Renal cortex interstitium (tissue), 15 donors: ENCODE measurements at places on chromosomes 7 and 10. TPM values are rescaled to one million over a fixed set of nuclear protein-coding genes. Genes with fewer than 3 reads are reported as not detected.

The SEM1 gene
- polyA plus RNA-seq, result 166 TPM

GRCh38 chr7:142939226-142939910 lies at the start of gene LLCFC1:
Gene LLCFC1, plus strand, starts transcription at chr7:142939484. Its CDS starts 138 bp downstream, at chr7:142939622.
- no peak for DNase-seq

DNA sequence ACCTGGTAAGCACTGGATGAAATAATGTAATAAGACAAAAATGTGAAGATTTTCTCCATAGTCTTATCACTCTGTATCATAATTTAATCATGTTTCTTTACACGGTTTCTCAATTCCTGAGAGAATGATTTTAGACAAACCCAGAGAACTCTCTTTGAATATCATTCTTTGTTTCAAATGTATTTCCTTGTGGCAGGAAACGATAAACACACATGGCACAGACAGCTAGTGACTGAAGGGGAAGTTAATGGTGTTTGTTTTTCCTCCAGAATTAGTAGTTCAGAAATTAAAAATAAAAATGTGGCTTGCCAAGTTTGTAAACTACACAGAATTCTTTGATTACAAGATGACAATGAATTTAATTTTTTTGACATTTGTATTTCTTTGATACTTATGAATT lies 163.7 kb upstream of the PRPS1L1 start:
- no peak for DNase-seq

DNA sequence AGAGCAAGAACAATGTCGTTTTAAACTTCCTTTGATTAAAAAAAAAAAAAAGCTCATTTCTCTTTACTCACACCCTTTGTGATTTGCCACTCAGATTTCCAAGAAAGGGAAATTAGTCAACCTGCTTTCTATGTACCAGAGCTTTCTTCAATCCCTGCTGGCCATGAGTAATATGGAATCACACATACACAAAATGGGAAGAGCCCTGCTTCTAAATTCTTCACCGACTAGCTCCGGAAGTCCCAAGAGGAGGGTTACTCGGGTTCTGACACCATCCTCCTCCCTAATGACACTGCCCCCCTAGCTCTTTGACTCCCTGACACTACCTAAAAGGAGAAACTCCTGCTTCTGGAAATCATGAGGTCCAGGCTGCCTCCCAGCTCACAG lies 81.8 kb upstream of the SFMBT2 start:
- DNase-seq, result no peak

- DNase-seq, result no peak
These were observed 28.5 kb downstream of the CHCHD3 start for GRCh38 chr7:133053321-133053891.

DNA sequence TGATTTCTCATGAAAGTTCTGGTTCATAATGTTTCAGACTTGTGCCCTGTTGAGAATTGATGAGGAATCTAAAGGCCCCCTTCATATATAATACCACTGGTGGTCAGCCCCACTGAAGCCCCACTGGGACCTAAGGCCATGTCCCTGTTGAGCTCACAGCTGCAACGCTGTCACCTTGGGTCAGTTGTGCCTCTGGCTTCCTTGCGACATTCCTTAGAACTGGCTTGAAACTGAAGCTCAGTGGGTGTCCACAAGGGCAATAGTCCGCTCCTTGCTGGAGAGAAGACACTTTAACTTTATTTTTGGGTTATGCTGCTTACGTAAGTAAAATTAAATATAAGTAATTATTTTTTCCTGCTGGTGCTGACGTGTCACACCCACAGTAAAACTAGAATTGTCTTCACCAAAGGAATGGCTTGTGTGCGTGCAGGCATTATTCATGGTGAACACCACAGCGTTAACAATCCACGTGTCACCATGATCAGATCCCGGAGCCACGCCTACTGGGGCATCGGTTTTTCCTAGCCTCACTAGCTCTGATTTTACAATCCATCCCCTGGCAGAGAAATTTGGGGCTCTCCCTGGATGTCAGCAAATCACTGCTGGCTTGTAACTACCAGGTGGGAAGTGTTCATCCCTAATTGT lies 66.5 kb downstream of the BICC1 start:
- DNase-seq, result no peak

- DNase-seq, result no peak
These were observed 106.9 kb downstream of the COL28A1 start for GRCh38 chr7:7428806-7429205.

- no peak for DNase-seq
These were observed 10.8 kb downstream of the SEMA3A start for GRCh38 chr7:84183741-84184140.

The PDSS1 gene
- 13.7 TPM for polyA plus RNA-seq

The SLC26A5 gene
- 0.17 TPM for polyA plus RNA-seq

- DNase-seq, result peak; percentile 66
These were observed 159.6 kb downstream of the PARD3 start for GRCh38 chr10:34655286-34656170.

The NACAD gene
- 9.4 TPM for polyA plus RNA-seq

GRCh38 chr10:17578603-17579002 lies 38.6 kb downstream of the HACD1 start:
- no peak for DNase-seq

DNA sequence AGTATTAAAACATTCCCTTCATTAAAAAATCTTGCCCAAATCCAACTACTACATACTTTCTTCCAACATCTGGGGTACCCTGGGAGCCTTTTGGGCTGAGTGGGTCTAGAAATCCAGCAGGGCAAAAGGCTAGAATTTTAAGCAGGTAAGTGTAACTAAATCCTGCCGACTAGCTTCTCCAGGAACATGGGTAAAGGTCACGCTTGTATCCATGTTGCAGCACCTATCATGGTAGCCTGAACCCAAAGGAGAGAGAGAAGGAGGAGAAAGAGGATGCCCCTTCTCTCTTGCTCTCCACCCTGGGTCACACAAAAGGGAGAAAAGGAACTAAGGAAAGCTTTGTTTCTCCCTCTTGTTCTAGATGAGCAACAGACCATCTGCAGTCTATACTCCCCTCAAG lies 53.3 kb downstream of the ZNF680 start:
- no peak for DNase-seq

The MBL2 gene
- polyA plus RNA-seq, result not detected

- no peak for DNase-seq
These were observed 29.5 kb downstream of the PAX2 start for GRCh38 chr10:100774876-100775275.

The PVRIG gene
- polyA plus RNA-seq, result 6.6 TPM

DNA sequence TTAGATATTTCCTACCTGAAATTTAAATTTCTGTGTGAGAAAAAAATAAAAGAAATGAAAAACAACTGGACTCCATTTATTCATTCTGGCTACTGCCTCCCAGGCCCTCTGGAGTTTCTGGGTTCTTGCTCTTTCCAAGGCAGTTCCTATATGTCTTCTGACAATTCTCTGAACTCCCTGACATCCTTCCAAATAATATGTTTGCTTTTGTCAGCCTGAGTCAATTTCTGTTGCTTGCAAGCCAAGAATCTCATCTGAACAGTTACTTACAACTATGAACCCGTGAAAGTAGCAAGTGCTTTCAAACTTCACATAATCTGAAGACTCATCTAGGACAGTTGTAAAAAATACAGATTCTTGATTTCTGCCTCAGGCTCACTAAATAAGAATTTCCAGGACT lies 216.7 kb upstream of the NPVF start:
- DNase-seq, result no peak

- no peak for DNase-seq
These were observed 317.1 kb upstream of the SEMA3C start for GRCh38 chr7:81235997-81236396.

The HHEX gene
- polyA plus RNA-seq, result 6.3 TPM

The STEAP1B gene
- 1.1 TPM for polyA plus RNA-seq

- no peak for DNase-seq
These were observed 202.5 kb upstream of the AHR start for GRCh38 chr7:17095931-17096330.

GRCh38 chr7:115933471-115933870 lies 97.1 kb downstream of the TFEC start:
- no peak for DNase-seq

- DNase-seq, result no peak
These were observed 452 bp upstream of the TMEM140 start for GRCh38 chr7:135147341-135147898.

The AKR1C8 gene
- 0.64 TPM for polyA plus RNA-seq

The SLC26A4 gene
- polyA plus RNA-seq, result 1.6 TPM

GRCh38 chr7:81447351-81447952 lies 322.4 kb downstream of the HGF start:
- no peak for DNase-seq

The NEBL gene
- 74.3 TPM for polyA plus RNA-seq

The HABP2 gene
- polyA plus RNA-seq, result 0.42 TPM

- no peak for DNase-seq
These were observed 195.5 kb downstream of the CELF2 start for GRCh38 chr10:11213137-11213536.

GRCh38 chr10:2019281-2019680 lies 282.0 kb upstream of the ADARB2 start:
- DNase-seq, result no peak

The CTTNBP2 gene
- polyA plus RNA-seq, result 29.6 TPM

- no peak for DNase-seq
These were observed 7.4 kb downstream of the YWHAG start for GRCh38 chr7:76351372-76351771.

The PIK3CG gene
- 2.5 TPM for polyA plus RNA-seq

The TMEM178B gene
- 0.36 TPM for polyA plus RNA-seq

The HMX2 gene
- 1.5 TPM for polyA plus RNA-seq

GRCh38 chr7:106332201-106332600 lies 47.4 kb upstream of the NAMPT start:
- no peak for DNase-seq

The CTAGE15 gene
- 1.7 TPM for polyA plus RNA-seq

DNA sequence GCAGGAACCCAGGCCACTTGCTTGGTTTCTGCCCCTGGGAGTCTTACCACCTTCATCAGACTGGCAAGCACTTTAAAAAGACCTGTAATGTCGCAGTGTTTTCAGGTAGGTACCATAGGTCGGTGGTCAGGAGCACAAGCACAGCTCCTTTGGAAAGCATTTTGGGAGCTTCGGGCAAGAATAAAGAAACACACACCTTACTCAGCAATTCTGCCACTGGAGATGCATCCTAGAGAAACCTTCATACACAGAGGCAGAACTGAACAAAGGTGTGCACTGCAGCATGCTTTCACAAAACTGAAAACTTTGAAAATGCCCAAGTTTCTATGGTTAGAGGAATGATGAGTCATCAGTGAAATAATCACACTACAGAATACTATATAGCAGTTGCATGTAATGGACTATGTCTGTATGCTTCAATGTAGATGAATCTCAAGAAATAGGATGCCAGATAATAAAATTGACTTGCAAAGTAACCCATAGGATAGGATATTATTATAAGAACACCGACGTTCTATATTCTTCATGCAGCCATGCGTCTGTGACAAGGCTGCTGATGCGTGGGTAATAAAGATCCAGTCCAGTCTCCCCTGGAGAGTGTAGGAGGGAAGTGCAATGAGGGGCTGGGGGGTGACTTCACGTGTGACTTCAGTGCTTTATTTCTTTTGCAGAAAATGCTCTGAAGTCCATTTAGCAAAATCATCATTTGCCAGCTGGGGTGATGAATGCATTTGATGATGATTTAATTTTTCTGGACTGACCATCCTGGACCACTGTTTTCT lies 309.5 kb downstream of the WDR37 start:
- DNase-seq, result no peak

- DNase-seq, result no peak
These were observed 3.2 kb downstream of the INSIG1 start for GRCh38 chr7:155300641-155301452.
